ENCODE measurements at places on chromosomes 13 and 19.

DNA sequence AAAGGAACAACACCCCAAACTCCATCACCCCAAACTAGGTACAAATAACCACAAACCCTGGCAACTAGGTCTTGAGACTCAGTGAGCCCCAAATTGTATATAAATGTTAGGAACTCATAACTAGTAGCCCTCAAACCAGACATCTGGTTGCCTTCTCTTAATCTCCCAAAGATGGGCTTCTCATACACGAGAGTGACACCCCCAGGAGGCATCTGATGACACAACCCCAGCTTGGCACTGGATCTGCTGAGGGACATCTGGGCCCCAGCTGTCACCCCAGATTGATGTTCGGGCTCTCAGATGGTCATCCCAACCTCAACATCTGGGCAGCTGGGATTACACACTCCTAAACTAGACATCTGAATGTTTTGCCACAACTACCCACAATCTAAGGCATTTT, 14.8 kb downstream of the RABAC1 start:
- no peak for DNase-seq

- no peak for DNase-seq
Measured at GRCh38 chr19:2960120-2960519, 15.3 kb upstream of the ZNF77 start.

GRCh38 chr19:28221736-28222135, 991.2 kb downstream of the UQCRFS1 start:
- DNase-seq, result no peak

GRCh38 chr13:48542581-48543341, 9.9 kb upstream of the RCBTB2 start:
- no peak for DNase-seq

DNA sequence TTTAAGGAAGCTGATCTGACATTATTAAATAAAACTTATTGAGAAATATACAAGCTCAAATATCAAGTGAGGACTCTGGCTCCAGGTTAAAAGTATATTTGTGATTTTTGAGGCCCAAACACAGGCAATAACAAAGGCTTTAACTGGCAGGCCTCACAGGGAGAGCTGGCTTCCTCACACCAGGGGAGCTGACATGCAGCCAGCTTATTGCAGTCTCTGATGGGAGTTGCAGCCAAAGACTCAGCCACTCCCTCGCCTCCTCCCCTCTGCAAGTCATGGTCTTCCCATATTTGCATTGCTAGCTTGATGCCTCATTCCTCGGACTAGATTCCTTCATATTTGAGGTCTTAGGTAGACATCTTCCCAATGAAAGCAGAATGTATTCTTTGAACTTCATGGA, 647.1 kb upstream of the SLITRK6 start:
- no peak for DNase-seq

GRCh38 chr19:974564-975257, 9.4 kb upstream of the WDR18 start:
- DNase-seq, result no peak

DNA sequence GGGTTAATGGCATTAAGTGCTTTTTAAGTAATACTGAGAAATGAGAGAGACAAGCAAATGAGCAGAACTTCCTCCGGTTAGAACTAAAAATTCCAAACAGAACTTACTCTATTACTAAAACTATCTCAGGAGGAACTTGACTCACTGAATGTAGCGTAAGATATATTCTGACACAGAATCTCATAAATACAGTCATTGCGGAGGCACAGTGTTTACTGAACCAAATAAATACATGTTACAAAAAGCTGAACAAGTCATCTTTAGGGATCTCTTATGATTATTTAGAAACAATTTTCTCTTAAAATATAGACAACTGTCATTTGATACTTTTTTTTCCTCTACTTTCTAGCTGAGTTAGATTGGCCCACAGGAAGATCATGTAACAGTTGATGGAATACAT, 283.1 kb downstream of the KLF12 start:
- DNase-seq, result no peak

GRCh38 chr19:4688587-4688986, 18.4 kb upstream of the MYDGF start:
- DNase-seq, result no peak

DNA sequence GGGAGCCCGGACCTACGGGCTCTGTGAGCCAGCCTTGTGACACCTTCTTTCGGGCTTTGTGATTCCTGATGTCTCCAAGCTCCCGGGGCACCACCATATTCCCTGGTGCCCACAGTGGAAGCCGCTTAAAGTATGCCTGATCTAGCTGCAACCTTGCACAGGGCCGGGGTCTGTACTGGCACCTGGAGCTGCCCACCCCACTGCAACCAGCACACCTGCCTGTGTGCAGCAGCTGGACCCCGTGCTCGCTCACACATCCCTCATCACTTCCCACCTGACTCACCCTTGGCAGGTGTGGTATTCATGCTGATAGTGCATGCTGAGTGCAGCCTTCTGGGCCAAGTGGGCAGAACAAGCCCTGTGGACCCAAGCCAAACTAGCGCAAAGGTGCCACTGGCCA, 1981.1 kb upstream of the PCDH20 start:
- DNase-seq, result no peak

DNA sequence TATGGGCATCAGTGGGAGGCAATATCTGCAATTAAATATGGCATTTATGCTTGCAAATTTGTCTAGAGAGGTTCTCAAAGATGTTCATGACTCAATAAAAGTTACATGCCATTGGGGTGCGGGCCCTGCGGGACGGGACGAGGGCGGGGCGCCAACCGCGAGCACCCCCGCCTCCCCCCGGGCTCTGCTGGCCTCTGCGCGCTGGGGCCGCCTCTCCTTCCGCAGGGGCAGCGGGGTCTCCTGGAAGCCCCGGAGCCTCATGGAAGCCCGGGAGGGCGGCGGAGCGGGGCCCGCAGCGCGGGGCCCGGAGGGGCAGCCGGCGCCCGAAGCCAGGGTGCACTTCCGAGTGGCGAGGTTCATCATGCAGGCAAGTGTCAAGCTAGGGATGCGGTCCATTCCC, 179.2 kb downstream of the TPTE2 start:
- DNase-seq, result no peak

- no peak for DNase-seq
Measured at GRCh38 chr13:68023838-68024581, 793.9 kb upstream of the PCDH9 start.

- peak; percentile 60 for DNase-seq
Measured at GRCh38 chr19:1000095-1000494, at the start of gene GRIN3B. Gene GRIN3B, plus strand, starts transcription at chr19:1000419. Its CDS starts 19 bp downstream, at chr19:1000438.

DNA sequence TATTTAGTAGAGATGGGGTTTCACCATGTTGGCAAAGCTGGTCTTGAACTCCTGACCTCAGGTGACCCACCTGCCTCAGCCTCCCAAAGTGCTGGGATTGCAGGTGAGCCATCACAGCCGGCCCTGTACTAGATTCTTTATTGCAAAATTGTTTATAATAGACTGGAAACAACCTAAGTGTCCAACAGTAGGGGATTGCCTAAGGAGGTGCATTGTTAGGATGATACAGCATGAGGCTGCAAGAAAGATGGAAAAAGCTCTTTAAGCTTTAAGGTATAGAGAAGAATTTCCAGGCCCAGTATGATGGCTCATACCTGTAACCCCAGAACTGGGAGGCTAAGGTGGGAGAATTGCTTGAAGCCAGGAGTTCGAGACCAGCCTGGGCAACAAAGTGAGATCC, 8.2 kb downstream of the BCAT2 start:
- DNase-seq, result no peak

DNA sequence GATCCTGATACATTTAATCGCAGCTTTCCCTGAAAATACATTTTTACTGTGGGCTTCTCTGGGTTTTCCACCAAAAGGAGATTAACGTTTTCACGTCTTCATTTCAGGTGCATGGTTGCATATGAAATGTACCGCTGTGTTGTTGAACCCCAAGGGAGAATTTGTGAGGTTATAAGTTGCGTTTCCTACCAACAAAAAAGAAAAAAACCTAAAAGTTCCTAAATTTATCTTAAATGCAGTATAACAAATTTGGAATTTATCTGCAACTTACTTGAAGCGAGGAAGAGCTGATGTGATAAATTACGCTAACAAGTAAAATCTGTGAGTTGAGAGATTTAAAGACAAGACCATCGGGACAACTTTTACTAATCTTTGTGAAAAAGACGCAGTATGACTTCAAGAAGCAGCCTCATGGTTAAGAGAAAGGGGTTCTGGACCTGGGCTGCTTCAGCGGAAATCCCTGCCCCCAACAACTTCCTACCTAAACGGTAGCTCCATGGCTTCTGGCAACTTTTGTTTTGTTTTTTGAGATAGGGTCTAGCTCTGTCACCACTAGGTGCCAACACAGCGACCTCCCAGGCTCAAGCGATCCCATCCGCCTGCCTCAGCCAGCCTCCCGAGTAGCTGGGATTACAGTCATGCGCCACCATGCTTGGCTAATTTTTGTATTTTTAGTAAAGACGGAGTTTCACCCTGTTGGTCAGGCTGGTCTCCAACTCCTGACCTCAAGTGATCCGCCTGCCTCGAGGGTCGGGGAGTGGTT, 958 bp upstream of the OBI1 start:
- peak; percentile 45 for DNase-seq

DNA sequence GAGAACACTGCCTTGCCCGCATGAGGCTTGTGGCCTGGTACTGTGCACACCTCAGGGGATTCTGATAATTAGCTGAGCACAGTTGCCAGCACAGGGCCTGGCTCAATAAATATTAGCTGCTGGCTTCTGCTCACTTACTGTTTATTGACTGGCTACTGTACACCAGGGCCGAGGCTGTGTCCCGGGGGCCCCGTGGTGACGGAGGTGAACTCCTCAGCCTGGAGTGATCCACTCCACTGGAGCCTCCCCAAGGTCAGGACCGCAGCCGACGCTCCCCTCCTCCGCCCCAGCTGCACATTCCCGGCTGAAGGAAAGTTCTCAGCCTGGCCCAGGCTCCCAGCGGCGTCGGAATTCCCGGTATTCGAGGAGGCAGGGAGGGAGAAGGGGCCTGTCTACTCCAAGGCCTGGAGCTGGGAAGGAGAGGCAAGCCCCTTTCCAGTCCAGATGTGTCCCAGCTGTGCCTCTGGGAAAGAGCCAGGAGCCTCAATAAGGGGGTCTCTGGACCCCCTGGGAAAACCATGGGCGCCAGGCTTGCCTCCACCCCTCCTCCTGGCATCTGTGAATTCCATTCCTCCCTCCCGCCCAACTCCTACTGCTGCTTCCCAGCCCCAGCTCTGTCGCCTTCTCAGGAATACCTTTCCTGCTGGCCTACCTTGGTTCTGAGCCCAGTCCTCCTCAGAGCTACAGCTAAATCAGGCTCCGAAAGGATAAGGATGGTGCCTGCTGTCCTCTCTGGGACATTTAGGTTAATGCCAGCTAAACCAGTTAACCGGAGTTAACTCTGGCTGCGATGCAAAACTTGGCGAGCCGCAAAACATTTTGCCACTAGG, 7.3 kb downstream of the RPS16 start:
- DNase-seq, result no peak

DNA sequence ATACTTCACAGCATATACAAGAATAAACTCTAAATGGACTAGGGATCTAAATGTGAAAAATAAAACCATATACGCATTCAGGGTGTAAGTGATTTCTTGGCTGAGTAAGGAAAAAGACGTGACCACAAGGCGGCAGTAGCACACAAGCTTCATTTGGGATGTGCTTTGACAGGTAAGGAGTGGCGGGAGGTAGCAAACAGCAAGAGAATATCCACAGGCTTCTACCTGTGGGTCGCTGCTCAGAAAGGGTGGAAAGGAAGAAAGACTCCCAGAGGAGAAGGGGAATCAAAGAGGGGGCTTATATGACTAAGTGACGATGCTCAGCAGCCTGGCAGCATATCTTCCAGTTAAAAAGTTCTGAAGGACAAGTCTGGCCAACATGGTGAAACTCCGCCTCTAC, 2.5 kb upstream of the ZNF121 start:
- DNase-seq, result peak; percentile 66

GRCh38 chr19:6204212-6204611, 68.7 kb downstream of the ACSBG2 start:
- DNase-seq, result no peak

DNA sequence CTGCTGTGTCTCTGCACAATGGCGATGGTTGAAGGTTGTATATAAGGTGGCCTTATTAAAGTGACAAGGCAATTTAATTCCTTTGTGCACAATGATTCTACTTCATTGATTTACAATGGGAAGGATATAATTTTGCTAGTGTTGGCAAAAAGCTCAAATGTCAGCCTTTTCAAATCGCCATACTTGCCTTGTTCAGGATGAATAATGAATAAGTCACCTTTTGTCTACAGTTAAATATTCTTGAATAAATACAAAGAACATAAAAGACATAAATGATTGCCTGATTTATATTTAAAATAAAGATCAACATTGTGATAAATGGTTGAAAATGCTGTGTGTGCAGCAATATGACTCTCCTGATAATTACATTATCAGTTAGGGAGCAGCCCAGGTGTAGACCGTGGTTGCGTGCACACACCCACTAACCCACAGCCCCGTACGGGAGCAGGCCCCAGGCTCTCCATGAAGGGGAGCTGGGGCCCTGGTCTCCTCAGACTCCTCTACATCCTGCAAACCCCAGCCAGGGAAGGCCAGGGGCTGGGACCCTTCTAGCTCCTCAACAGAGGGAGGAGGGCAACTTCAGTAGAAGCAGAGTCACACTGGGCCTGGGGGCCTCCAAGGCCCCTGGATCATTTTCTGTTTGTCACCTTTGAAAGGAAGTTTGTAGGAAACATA, 64.9 kb downstream of the TEX29 start:
- DNase-seq, result no peak

DNA sequence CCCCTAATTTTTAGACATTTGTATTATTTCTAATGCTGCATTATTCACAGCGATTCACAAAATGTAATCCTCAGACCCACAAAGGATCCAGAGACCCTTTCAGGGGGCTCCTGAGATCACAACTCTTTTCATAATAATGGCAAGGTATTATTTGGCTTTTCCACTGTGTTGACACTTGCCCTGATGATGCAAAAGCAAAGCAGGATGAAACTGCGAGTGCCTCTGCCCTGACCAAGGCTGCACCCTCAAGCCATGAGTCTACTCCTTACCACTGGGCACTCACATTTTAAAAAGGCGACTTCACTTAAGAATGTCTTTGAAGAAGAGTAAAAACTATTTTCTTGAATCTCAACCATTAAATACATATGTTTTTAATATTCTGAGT, 11.4 kb downstream of the ELF1 start:
- DNase-seq, result no peak

- no peak for DNase-seq
Measured at GRCh38 chr13:53189162-53189561, 160.5 kb downstream of the OLFM4 start.

Measured in CD8-positive, alpha-beta T cell (primary cell).